ENCODE measurements at places on chromosomes 7 and 10.
A peak's percentile ranks its signal among the peaks of the same experiment; 100 is the strongest.

GRCh38 chr7:76051840-76052239, 3.9 kb downstream of the MDH2 start:
- no peak for DNase-seq

DNA sequence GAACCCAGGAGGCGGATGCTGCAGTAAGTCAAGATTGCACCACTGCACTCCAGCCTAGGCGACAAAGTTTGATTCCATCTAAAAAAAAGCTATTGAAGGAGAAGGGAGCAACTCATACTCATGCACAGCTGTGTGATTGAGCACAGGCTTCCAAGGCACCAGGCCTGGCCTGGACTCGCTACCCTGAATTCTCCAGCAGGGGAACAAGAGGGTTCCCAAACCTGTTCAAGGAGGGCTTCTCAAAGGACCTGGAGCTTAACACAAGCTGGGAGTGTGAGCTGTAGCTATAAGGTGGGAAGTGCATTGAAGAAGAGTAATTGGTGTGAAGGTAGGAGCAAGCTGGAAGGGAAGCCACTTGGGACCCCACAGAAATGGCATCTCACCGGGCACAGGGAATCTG, 15.1 kb upstream of the DDIT4 start:
- DNase-seq, result no peak

- DNase-seq, result no peak
Measured at GRCh38 chr10:88200312-88201032, 337.0 kb downstream of the PTEN start.

DNA sequence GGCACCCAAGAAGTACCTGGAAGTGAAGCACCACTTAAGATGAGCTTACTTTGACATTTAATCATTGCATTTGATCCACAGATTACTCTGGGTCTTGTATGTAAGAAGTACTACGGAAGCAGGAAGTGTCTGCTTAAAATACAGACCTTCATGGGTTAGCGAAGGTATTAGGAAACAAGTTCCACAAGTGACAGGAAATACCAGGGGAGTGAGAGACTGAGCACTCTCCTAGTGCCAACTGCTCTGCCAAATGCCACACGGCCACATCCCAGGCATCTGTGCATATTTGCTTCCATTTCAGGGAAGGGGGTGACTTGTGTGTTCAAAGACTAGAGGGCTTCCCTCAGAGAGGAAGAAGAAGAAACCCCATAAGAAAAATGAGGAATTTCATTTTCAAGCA, 57.2 kb upstream of the ANK3 start:
- DNase-seq, result no peak

DNA sequence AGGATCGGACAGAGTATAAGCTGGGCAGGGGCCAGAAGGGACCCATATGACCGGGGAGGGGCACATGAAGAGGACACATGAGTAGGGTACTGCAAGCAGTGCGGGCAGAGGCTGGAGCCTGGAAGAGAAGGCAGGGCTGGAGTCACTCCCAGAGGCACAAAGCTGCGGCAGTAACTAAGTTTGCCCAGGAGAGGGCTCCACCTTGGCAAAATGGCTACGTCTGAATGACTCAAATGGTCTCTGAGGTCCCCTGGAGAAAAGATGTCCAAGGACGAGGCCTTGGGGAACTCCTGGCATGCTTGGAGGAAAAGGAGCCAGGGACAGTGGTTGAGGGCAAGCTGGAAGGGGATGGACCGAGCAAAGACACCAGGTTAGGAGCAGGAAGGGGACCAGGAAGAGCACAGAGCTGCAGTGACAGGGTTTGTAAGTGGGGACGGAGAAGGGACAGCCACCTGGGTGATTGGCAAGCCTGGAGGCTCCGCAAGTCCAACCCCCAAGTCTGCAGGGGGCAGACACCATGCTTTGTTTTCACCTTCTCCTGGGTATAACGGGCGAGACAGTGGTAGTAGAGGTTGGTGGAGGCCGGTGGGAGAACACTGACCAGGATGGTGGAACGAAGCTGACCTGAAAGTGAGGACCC, 43.1 kb upstream of the LBX1 start:
- peak; percentile 23 for DNase-seq

- DNase-seq, result no peak
Measured at GRCh38 chr10:97781618-97782331, 10.0 kb upstream of the SFRP5 start.

GRCh38 chr10:49831352-49832035, 69.4 kb upstream of the OGDHL start:
- DNase-seq, result no peak

Data from amniotic stem cell (primary cell).